Astrocyte (in vitro differentiated cells and primary cell): ENCODE measurements at places on chromosomes 4 and X. TPM values are rescaled to one million over a fixed set of nuclear protein-coding genes. Genes with fewer than 3 reads are reported as not detected.

The FAM13A gene
- 12.0 and 13.1 TPM in 2 replicates for total RNA-seq

DNA sequence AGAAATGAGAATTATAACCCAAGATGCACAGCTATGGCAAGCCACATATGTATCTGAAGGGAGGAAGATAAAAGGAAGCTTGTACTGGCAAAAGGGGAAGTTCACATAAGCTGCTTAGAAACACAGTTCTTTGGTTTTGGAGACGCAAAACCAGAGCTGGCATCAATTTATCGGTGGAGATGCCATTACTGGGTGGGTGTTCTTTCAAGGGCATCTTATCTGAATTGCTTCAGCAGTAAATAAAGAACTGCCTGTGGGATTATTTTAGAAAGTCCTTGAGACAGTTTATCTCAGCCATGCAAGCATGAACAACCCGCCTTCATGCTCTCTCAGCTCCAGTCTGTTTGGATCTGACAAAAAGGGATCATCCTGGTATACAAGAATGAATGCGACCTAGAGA lies 60.8 kb downstream of the DDX60 start:
- H3K27me3 ChIP-seq: no peaks in the 10 kb centered on the region
- no peak for DNase-seq
- H3K4me1 ChIP-seq: no peaks in the 10 kb centered on the region
- H3K4me3 ChIP-seq: no peak overlapping the region

The CCDC120 gene
- 6.3 and 8.2 TPM in 2 replicates for total RNA-seq

GRCh38 chrX:9434051-9434550 lies 30.8 kb upstream of the TBL1X start:
- DNase-seq: peak; percentile 20
- H3K4me1 ChIP-seq: no peaks in the 10 kb centered on the region
- no peaks in the 10 kb centered on the region for H3K27me3 ChIP-seq
- H3K4me3 ChIP-seq: no peak overlapping the region
- no peak overlapping the region for H3K27ac ChIP-seq

- peaks cover 9% of the 10 kb centered on the region for H3K36me3 ChIP-seq
- no peaks in the 10 kb centered on the region for H3K27me3 ChIP-seq
- H3K27ac ChIP-seq: no peak overlapping the region
- peak; percentile 49 for DNase-seq
- H3K4me1 ChIP-seq: no peaks in the 10 kb centered on the region
- H3K4me3 ChIP-seq: no peak overlapping the region
Measured at GRCh38 chrX:15820106-15821073, 30.1 kb downstream of the ZRSR2 start.

The NSDHL gene
- 25.5 and 34.2 TPM in 2 replicates for total RNA-seq

- no peak overlapping the region for H3K27ac ChIP-seq
- no peaks in the 10 kb centered on the region for H3K36me3 ChIP-seq
- DNase-seq: peak; percentile 10
Measured at GRCh38 chr4:64230709-64231310, 178.4 kb downstream of the TECRL start.

DNA sequence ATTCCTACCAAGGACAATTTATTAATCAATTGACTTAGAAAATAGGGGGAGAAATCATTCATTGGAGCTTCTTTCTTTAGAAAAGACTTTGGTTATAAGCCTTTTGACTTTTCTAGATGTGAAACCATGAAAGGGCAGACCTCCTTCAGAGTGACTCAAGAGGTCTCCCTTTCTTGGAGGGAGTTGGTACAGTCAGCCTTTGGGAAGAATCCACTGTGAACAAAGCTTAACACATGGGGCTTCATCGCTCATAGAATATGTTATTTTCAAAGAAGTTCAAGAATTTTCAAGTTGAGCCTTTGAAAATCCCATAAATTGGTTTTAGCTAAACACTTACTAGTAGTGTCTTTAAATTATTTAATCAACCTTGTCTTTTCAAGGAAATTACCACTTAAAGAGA lies 28.0 kb downstream of the RIPPLY1 start:
- H3K4me1 ChIP-seq: no peaks in the 10 kb centered on the region
- DNase-seq: peak; percentile 8

The CXorf38 gene
- total RNA-seq: 12.8 and 12.9 TPM in 2 replicates
